Stimulated activated CD4-positive, alpha-beta T cell treated with anti-CD3 and anti-CD28 coated beads, Interleukin-12 subunit alpha, Interleukin-12 subunit beta, amount 100 ng/mL, for 4 hours (primary cell): ENCODE measurements at places on chromosomes 3 and 15.

- no peak for DNase-seq
Observed at GRCh38 chr15:52924630-52925029, 134.5 kb upstream of the ONECUT1 start.

DNA sequence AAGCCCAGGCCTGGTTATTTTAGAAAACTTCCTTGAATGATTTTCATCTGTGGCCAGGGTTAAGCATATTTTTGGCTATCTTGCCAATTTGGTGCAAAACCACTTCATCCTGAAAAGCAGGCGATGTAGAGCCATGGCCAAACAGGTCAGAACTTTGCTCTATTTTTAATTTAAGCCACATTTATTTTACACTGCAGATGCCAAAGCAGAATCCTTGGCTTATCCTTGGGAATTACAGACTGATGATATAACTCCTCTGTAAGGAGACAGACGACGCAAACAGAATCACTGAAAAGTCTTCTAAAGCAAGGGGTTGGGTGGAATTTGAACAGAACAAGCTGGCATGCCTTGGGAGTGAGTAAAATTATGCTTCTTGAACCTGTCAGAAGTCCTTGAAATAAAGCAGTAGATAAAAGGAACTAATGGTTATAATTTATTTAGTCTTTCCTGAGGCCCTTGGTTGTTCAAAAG, 121.9 kb downstream of the CHST2 start:
- DNase-seq: no peak

DNA sequence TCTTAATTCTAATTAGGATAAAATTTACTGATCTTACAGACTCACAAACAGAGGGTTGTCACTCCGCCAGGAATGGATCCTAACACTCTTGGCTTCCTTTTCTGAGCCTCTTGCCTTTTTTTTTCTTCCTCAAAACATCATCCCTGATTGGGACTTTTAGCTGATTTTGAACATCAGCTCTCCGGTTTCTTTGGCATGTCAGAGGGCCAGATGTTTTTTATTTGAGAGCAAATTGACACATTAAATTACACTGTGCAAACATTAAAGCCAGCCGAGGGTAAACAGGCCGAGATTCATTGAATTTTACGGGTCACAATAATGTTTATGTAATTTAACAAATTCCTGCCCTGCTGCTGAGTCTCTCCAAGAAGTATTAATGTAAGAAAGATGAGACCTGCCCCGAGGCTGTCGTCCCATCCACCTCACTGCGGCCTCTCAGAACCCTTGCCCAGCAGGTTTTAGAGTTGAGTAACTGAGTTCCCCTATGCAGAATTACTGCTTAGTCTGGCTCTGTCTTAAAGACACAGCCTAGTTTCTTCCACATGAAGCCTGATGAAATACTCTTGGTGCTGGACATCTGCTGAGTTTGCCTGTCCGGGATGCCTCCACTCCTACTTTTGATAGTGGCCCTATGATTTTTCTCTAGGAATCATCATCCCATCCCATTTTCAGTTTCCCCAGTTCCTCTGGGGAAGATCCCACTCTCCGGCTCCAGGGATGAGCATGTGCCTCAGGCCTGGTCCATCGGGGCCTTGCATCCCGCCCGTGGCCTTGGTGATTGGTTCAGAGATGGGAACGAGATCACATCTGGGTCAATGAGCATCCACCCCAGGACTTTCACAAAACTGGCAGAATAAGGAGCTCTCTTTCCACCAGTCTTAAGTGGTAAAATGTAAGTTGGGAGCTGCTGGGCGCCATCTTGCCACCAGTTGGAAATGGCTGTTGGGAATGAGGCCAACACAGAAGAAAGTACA, 226.6 kb upstream of the TLE3 start:
- no peak for DNase-seq

- DNase-seq: no peak
Observed at GRCh38 chr3:159586571-159587202, 401.9 kb upstream of the IL12A start.

- no peak for DNase-seq
Observed at GRCh38 chr3:70742081-70742480, 429.6 kb upstream of the MDFIC2 start.

DNA sequence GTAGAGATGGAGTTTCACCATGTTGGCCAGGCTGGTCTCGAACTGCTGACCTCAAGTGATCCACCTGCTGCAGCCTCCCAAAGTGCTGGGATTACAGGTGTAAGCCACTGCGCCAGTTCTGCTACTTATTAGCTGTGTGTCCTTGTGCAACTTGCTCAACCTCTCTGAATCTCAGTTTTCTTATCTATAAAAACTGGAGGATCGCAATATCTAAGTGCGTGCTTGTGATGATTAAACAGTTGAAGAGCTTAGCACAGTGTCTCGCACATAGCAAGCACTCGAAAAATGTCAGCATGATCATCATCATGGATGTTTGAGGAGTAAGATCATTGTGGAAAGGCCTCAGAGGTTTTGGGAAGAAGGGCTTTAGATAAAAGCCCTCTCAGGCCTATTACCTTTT, 10.8 kb downstream of the CLCN2 start:
- no peak for DNase-seq

DNA sequence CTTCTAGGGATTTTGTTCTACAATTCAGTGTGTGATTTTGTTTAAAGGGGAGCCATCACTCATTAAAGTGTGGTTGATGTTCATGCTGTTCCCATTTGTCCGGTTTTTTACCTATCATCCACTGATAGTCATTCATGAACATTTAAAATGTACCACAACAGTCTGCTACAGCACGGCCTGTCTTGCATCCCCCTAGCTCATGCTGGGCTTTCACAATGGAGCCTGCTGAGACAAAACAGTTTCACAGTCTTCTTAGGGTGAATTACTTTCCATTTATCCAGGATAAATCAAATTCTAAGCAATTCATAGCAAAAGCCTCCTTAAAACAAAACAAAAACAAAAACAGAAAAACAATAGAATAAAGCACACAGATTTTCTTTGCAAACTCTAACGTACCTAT, 627.2 kb downstream of the CADM2 start:
- no peak for DNase-seq

DNA sequence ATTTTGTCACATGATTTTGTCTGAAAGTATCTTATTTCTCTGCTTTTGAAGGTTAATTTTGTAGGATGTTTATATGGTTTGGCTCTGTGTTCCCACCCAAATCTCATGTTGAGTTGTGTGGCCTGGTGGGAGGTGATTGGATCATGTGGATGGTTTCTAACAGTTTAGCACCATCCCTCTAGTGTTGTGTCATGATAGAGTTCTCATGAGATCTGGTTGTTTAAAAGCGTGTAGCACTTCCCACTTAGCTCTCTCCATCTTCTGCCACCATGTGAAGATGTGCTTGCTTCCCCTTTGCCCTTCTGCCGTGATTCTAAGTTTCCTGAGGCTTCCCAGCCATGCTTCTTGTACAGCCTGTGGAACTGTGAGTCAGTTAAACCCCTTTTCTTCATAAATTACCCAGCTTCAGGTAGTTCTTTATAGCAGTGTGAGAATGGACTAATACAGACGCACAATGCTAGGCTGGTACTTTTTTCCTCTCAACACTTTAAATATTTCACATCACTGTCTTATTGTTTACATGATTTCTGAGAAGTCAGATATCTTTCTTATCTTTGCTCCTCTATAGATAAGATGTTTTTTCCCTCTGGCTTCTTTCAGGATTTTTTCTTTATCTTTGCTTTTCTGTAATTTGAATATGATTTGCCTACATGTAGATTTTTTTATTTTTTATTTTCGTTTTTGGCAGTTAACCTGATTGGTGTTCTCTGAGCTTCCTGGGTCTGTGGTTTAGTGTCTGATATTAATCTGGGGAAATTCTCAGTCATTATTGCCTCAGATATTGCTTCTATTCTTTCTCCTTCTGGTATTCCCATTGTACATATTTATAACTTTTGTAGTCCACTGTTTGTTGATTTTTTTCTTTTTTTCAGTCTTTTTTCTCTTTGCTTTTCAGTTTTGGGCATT, 22.2 kb downstream of the BTD start:
- no peak for DNase-seq
